ENCODE measurements at places on chromosomes 6 and 20.

- DNase-seq = no peak
Measured at GRCh38 chr6:36692861-36693702, 4.5 kb upstream of the RAB44 start.

GRCh38 chr6:13242178-13242577 is 86.2 kb downstream of the TBC1D7 start:
- no peak for DNase-seq

GRCh38 chr20:35327074-35327976 is 35.1 kb upstream of the FAM83C start:
- DNase-seq = no peak

GRCh38 chr6:169847141-169847674 is 95.8 kb downstream of the ERMARD start:
- no peak for DNase-seq

GRCh38 chr20:41406353-41406752 is 39.7 kb upstream of the EMILIN3 start:
- no peak for DNase-seq

GRCh38 chr6:27757307-27757706 is 154.9 kb downstream of the OR2B2 start:
- DNase-seq = peak; percentile 48

- no peak for DNase-seq
Measured at GRCh38 chr6:132341646-132342045, 59.6 kb downstream of the MOXD1 start.

- DNase-seq = no peak
Measured at GRCh38 chr6:107642095-107642860, 152.4 kb downstream of the SOBP start.

DNA sequence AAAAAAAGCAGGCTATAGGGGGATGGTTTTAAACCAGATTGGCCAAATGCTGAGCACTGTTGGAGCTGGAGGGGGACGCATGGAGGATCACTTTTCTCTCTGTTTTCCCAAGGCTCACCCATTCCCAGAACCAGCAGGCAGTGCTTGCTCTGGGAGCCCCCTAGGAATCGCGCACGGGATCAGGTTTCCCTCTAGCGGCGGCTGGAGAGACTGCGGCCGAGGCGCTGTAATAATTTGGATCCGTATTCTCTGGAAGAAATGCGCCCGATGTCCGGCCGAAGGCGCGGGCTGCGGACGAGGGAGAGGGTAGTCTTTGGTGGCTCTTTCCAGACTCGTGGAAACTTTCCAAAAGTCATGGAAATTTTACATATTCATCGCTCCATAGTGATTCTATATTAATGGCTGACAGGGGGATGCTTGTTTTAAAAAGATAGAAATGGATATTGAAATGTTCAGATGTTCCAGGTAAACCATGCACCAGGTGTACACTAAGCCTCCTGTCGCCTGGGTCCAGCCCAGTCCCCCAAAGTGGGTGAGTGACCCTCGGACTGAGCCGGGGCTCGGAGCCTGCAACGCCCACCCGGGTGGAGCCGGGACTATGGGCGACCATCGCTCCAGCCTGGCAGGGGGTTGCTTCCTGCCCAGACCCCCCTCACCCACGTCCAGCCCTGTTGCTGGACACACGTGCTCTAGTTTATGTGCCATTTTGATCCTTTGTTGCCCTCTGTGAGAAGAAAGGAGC is 78.7 kb upstream of the PHACTR3 start:
- peak; percentile 4 for DNase-seq

GRCh38 chr6:37392821-37393220 is 39.0 kb downstream of the RNF8 start:
- DNase-seq = no peak

- no peak for DNase-seq
Measured at GRCh38 chr6:69865126-69865525, 1.2 kb upstream of the COL19A1 start.

GRCh38 chr20:38812182-38812581 is 6.7 kb downstream of the PPP1R16B start:
- DNase-seq = no peak

DNA sequence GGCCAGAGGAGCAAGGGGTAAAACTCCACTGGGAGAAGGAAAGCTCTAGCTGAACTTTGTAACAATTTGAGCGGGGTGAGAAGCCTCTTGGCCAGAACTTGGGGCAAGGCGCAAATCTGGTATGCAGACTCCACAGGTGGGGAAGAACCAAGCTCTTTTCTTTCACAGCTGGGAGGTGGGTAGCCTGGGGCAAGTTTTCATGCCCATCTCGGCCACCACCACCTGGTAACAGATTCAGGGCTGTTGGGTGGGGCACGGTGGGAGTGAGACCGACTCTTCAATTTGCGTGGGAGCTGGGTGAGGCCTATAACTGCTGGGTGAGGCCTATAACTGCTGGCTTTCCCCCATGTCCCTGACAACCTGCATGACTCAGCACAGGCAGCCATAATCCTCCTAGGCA is 37.5 kb downstream of the SDHAF4 start:
- no peak for DNase-seq

DNA sequence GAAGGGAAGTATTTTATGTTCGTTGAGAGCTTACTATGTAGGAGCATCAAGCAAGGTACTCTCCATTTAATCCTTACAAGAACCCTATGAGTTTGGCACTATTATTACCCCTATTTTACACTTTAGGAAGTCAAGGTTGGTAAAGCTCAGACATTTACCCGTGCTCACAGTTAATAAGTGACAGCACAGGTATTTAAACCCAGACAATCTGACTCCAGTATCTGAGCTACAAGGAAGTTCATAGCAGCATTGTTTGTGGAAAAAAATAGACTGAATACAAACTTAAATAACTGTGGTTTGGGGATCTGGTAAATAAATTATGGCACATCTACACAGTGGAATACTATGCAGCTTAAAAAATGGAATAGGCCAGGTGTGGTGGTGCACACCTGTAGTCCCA is 21.2 kb upstream of the GMNN start:
- DNase-seq = no peak

DNA sequence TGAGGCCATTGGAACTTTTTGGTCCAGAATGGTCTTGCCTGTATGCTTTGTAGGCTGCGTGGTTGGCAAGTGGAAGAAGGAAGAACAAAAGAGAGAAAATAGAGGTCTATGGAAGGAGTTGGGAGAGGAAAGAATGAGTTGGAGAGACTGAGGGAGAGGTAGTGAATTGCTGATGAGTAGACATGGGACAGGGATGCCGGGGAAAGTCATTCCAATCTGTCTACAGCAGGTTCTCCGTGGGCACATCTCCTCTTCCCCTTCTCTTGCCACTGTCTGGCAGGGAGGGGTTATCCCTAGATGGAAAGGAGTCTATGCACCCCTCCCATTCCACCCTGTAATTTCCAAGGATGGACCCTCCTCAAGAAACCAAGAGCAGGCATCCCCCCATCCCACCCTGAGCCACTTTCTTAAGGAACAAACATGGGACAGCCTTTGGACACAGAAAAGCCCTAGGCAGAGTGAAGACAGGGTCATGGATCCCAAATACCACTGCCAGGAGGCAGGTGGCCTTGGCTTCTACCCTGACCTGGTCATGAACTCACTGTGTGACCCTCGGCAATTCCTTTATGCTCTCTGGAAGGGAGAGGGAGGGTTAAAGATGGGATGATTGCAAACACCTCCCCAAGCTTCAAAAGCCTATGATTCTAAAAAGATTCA is 196.9 kb downstream of the LRFN2 start:
- no peak for DNase-seq

- no peak for DNase-seq
Measured at GRCh38 chr20:49273696-49274277, 4.1 kb downstream of the ZNFX1 start.

- DNase-seq = no peak
Measured at GRCh38 chr6:130959951-130960350, 103.1 kb downstream of the EPB41L2 start.

GRCh38 chr6:169853196-169854082 is 102.0 kb downstream of the ERMARD start:
- no peak for DNase-seq

- DNase-seq = no peak
Measured at GRCh38 chr6:151290877-151291721, 51.3 kb downstream of the AKAP12 start.

Measured in activated T-cell treated with anti-CD3 and anti-CD28 coated beads for 24 hours (primary cell).